ENCODE measurements at places on chromosomes 16 and 17.
A peak's percentile ranks its signal among the peaks of the same experiment; 100 is the strongest.

DNA sequence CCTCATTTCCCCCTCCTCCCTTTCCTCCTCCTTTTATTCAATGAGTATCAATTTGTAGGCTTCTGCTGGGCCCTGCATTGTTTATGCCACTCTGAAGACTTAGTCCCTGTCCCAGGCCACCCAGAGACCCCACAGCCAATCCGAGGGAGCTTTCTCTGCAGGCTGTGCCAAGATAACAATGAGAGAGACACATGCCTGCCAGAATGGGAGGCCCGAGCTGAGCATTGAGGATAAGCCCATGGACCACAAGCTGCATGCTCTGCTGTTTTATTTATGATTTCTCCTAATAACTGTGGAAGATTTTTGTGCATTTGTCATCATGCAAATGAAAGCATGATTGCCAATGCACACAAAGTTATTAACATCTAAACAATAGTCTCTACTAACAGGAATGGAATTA, 3.0 kb downstream of the RCVRN start:
- DNase-seq = no peak

- DNase-seq = no peak
Observed at GRCh38 chr17:34242587-34243363, 12.3 kb upstream of the CCL2 start.

DNA sequence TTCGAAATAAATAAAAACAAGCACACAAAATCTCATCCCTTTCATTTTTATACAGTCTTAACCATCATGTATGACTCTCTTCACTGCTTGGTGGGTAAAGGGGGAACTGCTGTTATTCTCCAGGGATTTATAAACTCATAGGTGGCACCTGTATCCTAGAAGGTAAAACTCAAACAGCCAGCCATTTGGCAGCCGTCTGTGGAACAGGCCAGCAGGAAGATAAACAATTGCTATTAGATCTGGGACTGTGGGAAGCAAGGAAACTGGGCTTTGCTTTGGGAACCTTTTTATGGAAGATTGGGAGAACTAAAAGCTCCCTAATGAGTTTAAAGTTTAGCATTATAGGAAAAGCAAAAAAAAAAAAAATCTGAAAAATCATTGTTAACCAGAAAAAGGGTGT, 126.0 kb downstream of the TANGO6 start:
- no peak for DNase-seq

DNA sequence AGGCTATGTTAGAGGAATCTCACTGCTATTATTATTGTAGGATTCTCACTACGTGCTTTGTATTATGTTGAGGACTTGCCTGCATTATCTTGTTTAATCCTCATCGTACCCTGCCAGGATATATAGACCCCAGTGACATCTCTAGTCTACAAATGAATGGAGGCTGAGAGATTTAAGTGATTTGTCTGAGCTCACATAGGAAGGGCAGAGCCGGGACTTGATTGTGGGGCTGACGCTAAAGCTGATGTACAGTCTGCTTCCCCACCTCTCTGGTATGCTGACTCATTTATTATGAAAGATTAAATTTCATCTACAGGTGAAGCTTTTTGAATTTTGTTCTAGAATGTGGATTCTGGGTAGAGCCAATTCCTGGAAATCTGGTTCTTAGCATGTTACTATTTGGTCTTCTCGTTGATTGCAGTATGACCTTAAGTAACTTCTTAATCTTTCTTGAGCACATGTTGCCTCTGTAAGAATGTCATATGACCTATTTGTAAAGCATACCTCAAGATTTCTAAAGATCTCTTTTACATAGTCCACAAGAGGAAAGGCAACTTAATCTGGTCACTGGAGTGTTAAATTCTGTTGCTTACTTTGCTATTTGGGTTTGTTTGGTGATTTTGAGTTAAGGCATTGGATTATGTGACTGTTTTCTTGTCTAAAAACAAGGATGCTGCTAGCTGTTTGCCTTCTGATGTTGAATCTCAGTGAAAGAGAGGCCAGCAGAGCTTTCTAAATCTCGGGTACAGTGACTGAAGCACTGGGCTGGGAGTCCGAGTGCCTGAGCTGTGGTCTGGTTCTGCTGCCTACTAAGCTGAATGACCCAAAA, 12.4 kb downstream of the METTL9 start:
- no peak for DNase-seq

- DNase-seq = no peak
Observed at GRCh38 chr17:13879961-13880466, 189.3 kb upstream of the COX10 start.

- DNase-seq = peak; percentile 82
Observed at GRCh38 chr17:78168242-78168902, at the start of gene SYNGR2. TSS of gene SYNGR2 (plus strand) at chr17:78168581. CDS start at chr17:78168617, 36 bp downstream.

- no peak for DNase-seq
Observed at GRCh38 chr17:80116921-80117380, 15.6 kb downstream of the GAA start.

GRCh38 chr16:23694644-23695373, 16.1 kb downstream of the PLK1 start:
- peak; percentile 58 for DNase-seq

DNA sequence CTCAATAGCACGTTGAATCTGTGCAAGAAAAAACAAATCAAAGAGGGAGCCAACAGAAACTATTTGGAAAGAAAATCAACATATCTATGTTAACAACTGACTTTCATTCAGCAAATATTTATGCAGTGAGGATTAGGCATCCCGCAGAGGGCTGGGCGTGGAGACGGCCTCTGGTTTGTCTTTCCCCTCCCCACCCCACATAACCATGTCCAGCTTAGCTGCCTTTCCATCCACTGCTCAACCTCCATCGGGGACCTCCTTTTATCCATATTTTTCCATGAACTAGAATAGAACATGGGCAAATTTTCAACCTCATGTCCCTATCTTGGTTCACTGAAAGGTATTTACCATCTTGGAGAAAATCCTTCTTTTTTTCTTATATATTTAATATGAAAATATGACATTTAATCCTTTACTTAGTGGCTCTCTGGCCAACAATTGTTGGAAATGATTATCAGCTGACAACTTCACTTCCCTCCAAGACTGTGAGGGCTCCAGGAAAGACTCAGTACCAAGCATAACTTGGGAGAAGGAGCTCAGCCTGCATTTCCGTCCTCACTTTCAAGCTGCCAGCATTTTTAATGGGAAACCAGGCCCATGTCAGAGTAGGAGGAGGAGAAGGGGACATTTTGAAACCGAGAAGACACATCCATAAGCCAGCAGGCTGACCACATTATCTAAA, 462.6 kb upstream of the MAF start:
- DNase-seq = no peak

DNA sequence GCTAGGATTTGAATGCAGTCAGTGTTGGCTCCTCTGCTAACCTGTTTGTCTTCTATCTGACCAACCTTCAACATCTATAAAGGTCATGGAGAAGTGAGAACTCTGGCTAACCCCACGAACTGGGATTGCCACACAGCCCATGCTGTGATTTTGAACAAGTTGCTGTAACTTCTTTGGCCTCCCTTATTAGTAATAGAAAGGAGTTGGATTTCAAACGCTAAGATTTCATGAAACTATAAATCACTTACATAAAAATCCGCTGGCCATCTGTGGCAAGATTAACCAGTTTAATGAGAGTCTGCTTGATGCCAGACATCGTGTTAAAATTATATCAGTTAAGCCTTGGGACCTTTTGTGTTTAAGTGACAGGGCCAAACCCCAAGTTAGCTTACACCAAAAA, 53.4 kb downstream of the HSD17B2 start:
- DNase-seq = no peak

- no peak for DNase-seq
Observed at GRCh38 chr17:17387498-17388362, 84.6 kb downstream of the NT5M start.

GRCh38 chr17:81212365-81212764, 10.4 kb downstream of the CEP131 start:
- DNase-seq = no peak

- no peak for DNase-seq
Observed at GRCh38 chr17:38920374-38921291, 4.8 kb upstream of the LASP1NB start.

GRCh38 chr17:64984851-64985521, 65.7 kb upstream of the LRRC37A3 start:
- no peak for DNase-seq

DNA sequence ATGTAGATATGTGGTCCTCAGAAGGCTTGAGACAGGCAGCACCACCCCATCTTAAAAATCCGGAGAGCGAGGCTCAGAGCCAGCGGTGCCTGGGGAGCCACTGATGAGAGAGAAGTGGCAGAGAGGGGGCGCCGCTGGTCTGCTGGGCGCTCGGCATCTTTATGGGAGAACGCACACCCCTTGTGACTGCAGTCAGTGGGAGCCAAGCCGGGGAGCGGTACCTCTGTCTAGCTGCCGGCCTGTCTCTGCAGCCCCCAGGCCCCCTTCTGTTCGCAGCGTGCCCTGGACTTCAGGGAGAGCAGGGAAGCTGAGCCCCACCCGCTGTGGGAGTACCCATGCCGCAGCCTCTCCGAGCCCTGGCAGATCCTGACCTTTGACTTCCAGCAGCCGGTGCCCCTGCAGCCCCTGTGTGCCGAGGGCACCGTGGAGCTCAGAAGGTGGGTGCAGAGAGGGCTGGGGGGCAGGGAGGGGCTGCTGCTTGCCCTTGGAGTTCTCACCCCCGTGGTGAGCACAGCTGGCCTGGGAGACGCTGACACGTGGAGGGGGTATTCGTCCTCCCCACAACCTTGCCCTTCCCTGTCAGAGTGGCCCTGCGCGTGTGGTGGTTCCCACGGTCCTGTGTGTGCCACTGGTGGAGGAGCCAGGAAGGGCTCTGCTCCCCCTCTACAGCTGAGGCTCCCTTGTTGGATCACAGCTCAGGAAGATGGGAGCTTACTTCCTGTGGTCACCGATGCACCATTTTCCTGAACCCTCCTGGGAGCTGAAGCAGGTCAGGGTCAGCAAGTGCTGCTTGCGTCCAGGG, 44.8 kb downstream of the PRMT7 start:
- no peak for DNase-seq

DNA sequence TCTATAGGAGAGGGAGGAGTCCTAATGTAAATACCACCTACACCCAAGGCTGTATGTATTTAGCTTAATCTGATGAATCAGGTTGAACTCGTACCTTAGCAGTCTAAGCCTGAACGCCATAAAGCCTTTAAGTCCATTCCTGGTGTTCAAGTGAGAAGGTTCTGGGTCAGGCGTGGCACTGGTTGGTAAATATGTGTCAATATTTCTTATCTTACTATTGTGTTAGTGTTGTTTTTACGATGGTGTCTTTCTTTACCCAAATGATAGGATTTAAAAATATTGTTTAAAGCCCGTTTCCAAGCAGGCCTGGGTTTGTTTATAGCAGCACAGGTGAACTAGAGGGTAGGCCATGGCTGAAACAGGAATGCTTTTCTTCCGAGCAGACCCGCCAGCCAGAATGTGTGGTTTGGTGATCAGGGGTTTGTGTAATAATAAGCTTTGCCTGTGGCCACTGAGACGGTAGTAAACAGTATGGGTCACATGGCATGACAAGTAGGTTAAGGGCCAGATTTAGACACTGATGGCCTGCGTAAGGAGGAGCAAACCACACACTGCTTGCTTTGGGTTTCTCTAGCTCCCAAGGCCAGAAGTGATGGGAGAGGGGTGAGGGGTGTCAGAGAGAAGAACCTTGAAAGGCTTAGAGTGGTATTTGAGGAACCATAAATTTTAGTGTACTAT, 3.3 kb downstream of the TMEM94 start:
- no peak for DNase-seq

- DNase-seq = no peak
Observed at GRCh38 chr17:75828076-75828400, 16.2 kb downstream of the UNC13D start.

GRCh38 chr16:68978303-68978954, 127.0 kb upstream of the HAS3 start:
- no peak for DNase-seq

DNA sequence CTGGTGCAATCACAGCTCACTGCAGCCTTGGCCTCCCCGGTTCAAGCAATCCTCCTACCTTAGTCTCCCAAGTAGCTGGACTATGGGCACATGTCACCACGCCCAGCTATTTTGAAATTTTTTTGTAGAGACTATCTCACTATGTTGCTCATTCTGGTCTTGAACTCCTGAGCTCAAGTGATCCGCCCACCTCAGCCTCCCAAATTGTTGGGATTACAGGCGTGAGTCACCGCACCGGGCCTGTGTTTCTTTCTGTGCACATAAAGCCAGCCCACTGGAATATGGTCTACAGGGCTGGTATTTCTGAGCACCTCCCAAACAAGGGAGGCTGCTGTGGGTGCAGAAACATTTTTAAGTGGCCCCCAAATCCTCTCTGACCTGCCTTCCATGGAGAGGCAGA, 8.4 kb downstream of the TMEM95 start:
- DNase-seq = no peak

- DNase-seq = no peak
Observed at GRCh38 chr17:49862781-49863331, 15.0 kb upstream of the TAC4 start.

DNA sequence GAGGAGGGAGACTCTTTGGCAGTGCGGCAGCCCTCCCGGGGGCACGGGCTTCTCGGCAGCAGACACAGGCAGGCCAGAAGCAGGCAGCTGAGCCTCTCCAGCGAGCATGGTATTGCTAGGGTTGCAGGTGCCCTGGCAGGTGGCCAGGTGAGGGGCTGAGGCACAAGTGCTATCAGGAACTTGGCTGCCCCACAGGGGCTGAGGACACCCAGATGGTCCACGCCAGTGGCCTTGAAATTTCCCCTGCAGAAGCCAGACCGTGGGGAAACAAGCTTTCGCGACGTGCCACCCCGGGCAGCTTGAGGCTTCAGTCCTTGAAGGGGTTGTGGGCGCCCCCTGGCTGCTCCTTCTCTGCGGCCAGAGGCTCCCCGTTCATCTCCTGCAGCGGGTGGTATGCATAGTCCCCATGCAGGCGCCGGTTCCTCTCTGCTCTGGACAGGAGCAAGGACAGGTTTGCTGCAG, 8.5 kb downstream of the NAGPA start:
- DNase-seq = peak; percentile 46

GRCh38 chr17:57954397-57955182, 622 bp downstream of the CUEDC1 start:
- DNase-seq = peak; percentile 62

DNA sequence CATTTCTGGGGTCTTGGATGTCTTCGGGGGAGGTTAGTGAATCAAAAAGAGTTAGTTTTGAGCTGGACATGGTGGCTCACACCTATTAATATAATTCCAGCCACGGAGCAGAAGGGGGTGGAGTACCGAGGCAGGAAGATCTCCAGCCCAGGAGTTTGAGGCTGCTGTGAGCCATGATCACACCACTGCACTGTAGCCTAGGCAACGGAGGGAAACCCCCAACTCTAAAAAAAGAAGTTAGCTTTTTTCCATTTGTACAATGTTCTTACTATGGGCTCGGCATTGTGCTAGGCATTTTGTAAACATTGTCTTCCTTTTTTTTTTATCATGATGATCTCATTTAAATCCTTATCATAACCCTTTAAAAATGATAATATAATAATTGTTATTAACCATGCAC, 8.3 kb upstream of the SNF8 start:
- DNase-seq = no peak

GRCh38 chr16:1707193-1707790, 1.3 kb downstream of the MAPK8IP3 start:
- DNase-seq = no peak

- no peak for DNase-seq
Observed at GRCh38 chr16:10121491-10121890, 60.7 kb downstream of the GRIN2A start.

DNA sequence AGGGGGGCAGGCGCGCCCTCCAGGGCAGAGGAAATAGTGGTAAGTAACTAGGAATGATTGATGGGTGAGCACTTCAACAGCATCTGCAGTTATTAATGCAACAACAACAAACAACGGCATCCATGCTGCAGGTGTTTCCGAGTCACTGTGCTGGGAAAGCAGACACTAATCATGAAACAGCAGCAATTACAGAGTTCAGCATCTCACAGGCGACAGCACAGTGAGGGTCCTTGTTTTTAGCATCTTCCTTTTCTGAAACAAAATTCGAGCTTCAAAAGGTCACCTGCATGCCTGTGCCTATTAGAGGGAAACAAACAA, 191.9 kb downstream of the SLC39A11 start:
- DNase-seq = no peak
